GM13977 (cell line): ENCODE measurements at places on chromosomes 12 and 14.

DNA sequence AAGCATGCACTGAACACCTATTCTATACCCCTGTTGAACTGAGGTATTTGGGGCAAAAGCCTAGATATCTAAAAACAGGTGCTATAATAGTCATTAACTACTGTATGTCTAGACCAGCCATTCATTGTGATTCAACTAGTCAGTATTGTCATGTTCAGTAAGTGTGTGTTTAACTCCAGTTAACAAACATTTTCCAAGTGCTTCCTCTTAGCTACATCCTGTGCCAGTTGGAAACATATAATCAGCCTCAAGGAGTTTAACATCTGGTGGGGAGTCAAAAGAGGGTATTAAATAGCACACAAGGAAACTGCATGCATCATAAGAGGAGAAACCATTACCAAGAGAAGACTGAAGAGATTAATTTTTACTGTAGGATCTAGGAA lies 20.4 kb downstream of the TMTC1 start:
- no peak for DNase-seq

- no peak for DNase-seq
Measured at GRCh38 chr14:33570694-33571310, 380.1 kb downstream of the EGLN3 start.

DNA sequence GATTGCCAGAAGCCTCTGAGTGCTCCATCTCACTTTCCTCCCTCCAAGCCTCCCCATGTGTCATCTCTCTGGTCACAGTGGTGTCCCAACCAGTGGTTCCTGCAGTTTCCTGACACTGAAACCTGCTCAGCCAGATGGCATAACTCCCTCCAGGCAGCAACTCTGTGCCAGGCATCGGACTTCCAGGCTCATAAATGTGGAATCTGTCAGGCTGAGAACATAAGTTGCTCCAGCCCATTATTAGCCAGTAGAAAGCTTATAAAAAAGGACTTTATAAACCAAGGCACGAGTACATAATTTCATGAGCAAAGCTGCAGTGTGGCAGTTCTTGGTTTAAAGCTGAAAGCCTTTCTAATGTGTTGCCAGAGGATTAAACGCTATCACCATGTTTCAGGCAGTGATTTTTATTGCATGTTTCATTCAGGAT lies 194.3 kb downstream of the DACT1 start:
- no peak for DNase-seq

GRCh38 chr14:51304941-51305340 lies 64.9 kb downstream of the TMX1 start:
- DNase-seq: no peak

DNA sequence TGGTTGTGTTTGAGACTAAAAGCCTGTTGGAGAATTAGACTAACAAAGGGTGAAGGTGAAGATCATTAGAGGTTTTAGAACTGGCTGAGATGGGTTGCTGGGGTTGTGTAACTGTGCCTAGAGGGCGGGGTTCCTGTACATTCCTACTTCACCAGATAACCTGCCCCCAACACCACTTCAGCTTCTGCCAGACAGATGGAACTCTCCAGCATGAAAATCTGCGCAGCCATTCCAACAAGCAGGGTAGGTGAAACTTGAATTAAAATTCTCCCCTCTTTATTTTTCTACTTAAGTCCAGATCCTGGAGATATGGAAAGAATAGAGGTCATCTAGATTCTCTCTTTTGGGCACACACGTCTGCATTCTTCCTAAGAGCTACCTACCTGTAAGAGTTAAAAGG lies 6.0 kb downstream of the FOXG1 start:
- DNase-seq: no peak

DNA sequence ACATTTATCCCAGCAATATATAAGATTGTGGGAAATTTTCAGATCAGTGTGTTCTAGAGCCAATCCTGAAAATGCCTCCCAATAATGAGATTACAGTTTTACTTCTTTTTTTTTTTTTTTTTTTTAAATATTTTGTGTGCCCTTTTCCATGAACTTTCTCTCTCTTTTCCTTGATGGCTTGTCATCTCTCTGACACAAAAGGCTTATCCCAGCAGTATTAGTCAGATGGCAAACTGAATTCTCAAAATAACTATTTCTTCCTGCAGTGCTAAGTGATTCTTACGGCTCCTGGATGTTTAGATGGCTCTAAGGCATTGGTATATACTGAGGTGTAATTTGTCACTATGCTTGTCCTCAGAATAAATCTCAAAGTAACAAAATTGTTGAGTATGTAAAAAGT lies 86.7 kb downstream of the LRP6 start:
- no peak for DNase-seq

DNA sequence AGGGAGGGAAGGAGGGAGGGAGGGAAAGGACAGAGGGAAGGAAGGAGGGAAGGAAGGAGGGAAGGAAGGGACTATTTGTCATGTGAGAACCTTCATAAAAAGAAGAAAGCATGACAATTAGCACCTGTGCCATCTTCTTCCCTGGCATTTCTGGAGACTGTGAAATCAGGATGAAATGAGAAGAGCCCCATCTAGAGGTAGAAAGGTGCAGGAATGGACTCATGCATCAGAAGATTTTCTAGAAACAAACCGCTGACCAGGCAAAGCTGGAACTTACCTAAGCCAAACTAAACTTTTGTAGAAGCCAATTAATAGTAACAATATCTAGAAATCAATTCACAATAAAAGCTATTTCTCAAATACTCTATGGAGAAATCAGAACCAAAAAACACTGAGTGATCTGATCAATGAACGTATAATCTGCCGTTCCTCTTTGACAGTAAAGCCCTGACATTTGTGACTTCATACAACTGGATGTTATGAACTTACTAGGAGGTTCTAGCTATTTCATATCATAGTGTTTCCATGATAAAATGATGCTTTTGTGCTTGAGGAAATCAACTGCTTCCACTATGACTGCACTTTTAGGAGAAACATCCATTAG lies 24.4 kb upstream of the CRACR2A start:
- DNase-seq: peak; percentile 56

- no peak for DNase-seq
Measured at GRCh38 chr12:104452087-104452486, 4.7 kb upstream of the CHST11 start.

- no peak for DNase-seq
Measured at GRCh38 chr14:33967138-33967537, 16.3 kb upstream of the EGLN3 start.

DNA sequence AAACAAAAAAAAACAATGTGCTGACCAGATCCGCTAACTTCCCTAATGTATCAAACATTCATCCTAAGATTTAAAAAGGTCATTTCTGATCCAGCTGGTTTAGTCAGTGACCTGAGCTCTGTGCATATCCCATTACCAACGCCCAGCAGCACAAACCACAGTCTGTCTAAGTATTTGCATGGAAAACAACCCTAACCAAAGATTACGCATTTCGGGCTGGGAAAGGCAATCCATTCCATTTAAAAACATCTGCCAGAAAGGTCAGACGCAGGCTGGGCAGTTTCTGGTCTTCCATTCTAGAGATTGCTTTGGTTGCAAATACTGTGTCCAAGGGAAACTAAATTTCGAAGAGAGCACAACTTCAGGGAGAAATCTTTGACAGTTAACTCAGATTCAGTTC lies 234.9 kb downstream of the FLRT2 start:
- DNase-seq: no peak

DNA sequence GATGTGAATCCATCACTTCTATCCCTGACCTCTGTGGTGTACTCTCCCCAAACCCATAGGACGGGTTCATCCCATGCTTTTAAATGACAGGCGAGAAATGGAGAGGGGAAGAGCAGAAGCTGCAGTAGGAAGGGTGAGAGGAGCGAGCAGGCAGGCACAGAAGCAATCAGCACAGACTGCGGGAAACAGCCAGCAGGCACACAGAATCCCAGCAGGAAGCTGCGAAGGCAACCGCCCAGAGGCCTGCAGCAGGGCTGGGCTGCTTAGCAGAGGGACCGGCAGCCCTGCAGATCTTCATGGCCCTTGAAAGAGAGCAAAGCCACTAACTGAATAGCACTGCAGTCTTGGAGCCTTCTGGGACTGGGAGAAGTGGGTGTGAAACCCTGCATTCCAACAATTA lies 287.0 kb upstream of the FKBP4 start:
- no peak for DNase-seq

GRCh38 chr14:91204657-91205056 lies 39.8 kb downstream of the GPR68 start:
- DNase-seq: no peak

- DNase-seq: no peak
Measured at GRCh38 chr14:33972583-33973081, 21.8 kb upstream of the EGLN3 start.

DNA sequence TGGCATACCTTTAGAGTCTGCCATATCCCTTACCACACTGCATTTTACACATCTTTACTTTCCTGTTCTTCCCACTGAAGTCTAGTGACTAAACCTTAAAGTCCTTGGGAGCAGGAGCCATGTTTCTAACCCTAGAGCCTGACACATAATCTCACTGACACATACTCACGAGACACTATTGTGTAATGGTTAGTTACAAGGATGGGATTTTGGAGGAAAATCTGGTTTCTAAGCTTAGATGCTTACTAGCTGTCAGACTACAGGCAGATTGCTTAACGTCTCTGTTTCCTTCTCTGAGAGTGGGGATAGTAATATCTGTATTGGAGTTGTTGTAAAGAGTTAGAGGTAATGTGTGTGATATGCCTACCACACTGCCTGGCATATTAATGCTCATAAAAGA lies 6.2 kb upstream of the DYRK4 start:
- DNase-seq: no peak

DNA sequence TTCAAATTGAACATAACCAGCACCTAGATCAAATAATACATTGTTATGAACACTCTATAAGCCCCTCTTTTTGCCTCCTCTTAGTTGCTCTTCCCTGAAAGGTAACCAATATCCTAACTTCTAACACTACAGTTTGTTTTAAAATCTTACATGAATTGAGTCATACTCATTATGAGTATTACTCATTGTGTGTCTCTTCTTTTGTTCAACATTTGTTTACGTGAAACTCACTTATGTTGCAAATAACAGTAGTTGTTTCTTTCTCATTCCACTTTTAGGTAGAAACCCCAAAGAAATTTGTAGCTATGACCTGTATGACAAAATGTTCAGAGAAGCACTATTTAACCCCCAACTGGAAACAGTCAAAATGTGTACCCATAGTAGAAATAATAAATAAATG lies 6.6 kb downstream of the LRRC9 start:
- DNase-seq: no peak

- DNase-seq: no peak
Measured at GRCh38 chr14:49581209-49582112, 4.7 kb downstream of the RPS29 start.

GRCh38 chr12:93090731-93091172 lies 161.7 kb upstream of the EEA1 start:
- no peak for DNase-seq

DNA sequence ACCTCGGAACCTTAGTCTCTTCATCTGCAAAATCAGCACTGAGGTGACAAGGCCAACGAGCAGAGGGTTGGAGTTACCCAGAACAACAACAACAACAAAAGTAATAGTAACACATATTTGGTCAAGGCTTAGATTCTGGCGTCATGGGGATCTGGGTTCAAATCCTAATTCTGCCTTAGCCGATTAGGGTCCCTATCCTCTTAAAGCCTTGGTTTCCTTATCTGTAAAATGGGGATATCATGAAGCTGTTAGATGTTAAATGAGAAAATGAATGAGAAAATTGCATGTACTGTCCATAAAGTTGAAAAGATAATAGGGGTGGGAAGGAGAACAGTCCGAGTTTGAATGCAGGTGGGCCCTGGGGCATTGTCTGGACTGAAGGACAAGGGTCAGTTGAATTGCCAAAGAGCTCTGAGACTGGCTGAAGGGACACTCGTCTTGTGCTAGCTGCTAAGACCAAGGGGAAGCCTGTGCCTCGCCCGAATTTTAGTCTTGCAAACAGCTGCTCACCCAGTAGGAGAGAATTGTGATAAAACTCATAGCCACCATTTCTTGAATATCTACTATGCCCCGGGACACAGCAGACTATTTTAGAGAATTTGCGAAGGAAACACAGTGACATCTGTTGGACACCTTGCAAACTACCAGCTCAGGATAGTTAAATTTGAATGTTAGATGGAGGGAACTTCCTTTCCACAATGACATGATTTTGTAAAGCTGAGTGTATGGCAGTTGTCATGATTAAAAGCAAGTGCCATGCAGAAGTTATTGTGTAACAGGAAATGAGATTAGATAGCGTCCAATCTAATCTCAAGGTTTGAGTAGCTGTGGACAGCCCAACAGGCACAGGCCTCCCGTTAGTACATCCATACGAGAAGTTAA lies 6.8 kb upstream of the HNF1A start:
- DNase-seq: peak; percentile 80

GRCh38 chr12:47273191-47273626 lies 193.4 kb upstream of the AMIGO2 start:
- DNase-seq: no peak

GRCh38 chr14:76430017-76430416 lies 54.1 kb downstream of the ESRRB start:
- DNase-seq: no peak

GRCh38 chr12:123705935-123706334 lies 6.2 kb upstream of the ATP6V0A2 start:
- DNase-seq: no peak

GRCh38 chr12:41794336-41794735 lies 350.3 kb downstream of the GXYLT1 start:
- no peak for DNase-seq

DNA sequence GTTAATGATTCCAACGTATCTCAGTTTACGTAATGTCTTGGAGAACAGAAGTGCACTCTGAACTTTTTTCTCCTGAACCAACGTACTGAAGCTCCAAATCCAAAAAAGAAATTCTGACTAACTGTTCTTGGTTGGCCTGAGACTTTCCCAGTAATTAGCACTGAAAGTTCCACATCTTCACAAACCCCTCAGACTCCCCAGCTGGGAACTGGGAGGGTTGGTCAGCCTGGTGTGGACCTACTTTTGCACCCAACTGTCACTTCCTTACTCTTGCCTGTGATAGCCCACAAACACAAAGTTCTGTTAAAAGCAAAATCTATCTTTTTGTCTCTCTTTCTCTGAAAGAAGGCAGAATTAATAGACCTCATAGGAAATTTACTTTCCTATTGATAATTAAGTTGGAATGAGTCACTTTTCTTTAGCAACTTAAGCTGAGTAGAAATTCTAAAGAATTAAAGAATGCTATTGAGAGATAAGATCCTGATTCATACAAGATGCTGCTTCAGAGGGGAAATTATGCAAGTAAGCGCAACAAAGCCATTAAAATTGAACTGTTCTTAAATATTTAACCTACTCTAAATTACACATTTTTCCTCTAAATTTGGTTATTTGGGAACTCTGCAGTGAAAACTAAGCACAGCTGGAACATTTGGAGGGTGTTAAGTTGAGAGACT lies 155.0 kb downstream of the EPS8 start:
- no peak for DNase-seq

GRCh38 chr14:24013654-24014514 lies 25.2 kb downstream of the DHRS4L2 start:
- DNase-seq: peak; percentile 80

- peak; percentile 33 for DNase-seq
Measured at GRCh38 chr14:58812050-58812910, 174.5 kb downstream of the DACT1 start.

DNA sequence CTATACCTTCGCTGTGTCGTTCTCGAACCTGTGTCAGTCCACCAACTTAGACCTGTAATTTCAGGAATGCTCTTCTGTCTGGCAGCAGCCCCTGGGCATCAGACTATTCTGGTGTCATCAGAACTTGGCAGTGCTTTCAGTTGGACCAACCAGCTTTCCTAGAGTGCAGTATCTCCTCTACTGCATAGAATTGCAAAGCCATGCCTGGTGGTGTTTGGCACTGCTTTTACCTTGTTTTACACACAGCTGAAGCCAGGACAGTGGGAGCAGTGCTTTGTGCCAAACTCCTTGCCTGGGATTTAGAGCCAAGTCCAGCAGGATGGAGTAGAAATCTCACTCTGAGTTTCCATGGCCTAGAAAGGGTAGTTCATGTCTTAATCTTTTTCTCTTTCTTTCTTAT lies 1.5 kb downstream of the FLVCR2 start:
- no peak for DNase-seq
